ENCODE measurements at places on chromosomes 11 and 22.

GRCh38 chr11:67023957-67024353 is 1.0 kb downstream of the SYT12 start:
- no peak for DNase-seq

DNA sequence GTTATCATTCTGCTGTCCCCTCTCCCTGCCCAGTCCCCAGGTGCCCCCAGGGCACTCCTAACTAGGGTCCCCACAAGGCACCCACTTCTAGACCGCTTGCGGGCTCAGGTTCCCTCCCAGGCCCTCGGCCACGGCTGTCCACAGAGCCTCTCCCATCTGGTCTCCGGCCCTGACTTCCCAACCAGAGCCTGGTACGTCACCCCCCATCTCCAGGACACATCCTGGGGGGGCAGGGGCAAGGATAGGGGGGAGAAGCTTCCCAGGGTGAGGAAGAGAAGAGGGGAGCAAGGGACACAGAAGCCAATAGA is 457 bp downstream of the SSTR3 start:
- no peak for DNase-seq

GRCh38 chr22:34638128-34638527 is 427.8 kb upstream of the ISX start:
- DNase-seq: no peak

GRCh38 chr22:27971926-27972325 is 52.9 kb upstream of the PITPNB start:
- no peak for DNase-seq

- DNase-seq: no peak
Observed at GRCh38 chr22:29334696-29335344, 19.3 kb upstream of the RASL10A start.
